Uterine smooth muscle cell (primary cell): ENCODE measurements at places on chromosomes 7 and 10. TPM values are rescaled to one million over a fixed set of nuclear protein-coding genes. Genes with fewer than 3 reads are reported as not detected.

SMO gene
- 10.8 and 29.2 TPM in 2 replicates for total RNA-seq

OR13A1 gene
- total RNA-seq: not detected in 2 replicates

IL15RA gene
- total RNA-seq: 3.2 and 6.2 TPM in 2 replicates

MALRD1 gene
- total RNA-seq: 0.33 and 0.87 TPM in 2 replicates

GATAD1 gene
- 22.5 and 30.1 TPM in 2 replicates for total RNA-seq
